ENCODE measurements at places on chromosomes 1 and 21. TPM values are rescaled to one million over a fixed set of nuclear protein-coding genes. Genes with fewer than 3 reads are reported as not detected.

The SPRR2A gene
- total RNA-seq, result not detected

The TRIM67 gene
- total RNA-seq, result not detected

The NRIP1 gene
- 81.9 TPM for total RNA-seq

The CFH gene
- total RNA-seq, result 7.2 TPM

The EEIG2 gene
- 1.3 TPM for total RNA-seq

- DNase-seq, result no peak
Observed at GRCh38 chr1:21707891-21708290, 38.7 kb upstream of the RAP1GAP start.

DNA sequence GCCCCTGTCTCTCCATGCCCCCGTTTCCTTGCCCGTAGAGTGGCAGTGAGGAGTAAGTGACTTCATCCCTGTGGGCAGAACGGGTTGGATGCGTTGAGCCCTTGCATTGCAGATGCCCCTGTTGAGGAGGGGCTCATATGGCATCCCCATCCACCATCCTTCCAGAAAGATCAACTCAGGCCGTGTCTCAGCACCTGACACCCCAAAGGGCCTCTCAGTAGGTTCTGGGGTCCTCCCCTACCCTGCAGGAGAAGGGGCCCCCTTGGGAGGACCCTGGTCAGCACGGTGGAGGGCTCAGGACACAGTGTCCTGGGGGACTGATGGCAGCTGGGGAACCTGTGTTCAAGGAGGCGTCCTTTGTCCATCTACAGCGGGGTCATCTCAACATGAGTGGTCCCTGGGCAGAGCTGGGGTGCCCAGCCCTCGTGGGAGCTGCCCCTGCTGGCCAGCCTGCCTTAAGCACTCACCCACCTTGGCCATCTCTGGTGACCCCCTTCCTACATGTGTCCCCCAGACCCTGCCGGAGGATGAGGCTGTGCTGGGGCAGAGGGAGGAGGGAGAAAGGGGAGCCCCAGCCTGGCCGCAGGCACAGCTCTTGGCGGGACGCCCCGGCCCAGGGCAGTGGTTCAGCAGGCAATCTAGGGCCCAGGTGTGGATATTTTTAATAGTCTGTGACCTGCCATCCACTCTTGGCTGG is 48.2 kb upstream of the ACTRT2 start:
- no peak for DNase-seq

- peak; percentile 34 for DNase-seq
Observed at GRCh38 chr1:84298328-84298683, 3.2 kb upstream of the SAMD13 start.

- peak; percentile 49 for DNase-seq
Observed at GRCh38 chr21:43585924-43586413, 73.3 kb downstream of the HSF2BP start.

DNA sequence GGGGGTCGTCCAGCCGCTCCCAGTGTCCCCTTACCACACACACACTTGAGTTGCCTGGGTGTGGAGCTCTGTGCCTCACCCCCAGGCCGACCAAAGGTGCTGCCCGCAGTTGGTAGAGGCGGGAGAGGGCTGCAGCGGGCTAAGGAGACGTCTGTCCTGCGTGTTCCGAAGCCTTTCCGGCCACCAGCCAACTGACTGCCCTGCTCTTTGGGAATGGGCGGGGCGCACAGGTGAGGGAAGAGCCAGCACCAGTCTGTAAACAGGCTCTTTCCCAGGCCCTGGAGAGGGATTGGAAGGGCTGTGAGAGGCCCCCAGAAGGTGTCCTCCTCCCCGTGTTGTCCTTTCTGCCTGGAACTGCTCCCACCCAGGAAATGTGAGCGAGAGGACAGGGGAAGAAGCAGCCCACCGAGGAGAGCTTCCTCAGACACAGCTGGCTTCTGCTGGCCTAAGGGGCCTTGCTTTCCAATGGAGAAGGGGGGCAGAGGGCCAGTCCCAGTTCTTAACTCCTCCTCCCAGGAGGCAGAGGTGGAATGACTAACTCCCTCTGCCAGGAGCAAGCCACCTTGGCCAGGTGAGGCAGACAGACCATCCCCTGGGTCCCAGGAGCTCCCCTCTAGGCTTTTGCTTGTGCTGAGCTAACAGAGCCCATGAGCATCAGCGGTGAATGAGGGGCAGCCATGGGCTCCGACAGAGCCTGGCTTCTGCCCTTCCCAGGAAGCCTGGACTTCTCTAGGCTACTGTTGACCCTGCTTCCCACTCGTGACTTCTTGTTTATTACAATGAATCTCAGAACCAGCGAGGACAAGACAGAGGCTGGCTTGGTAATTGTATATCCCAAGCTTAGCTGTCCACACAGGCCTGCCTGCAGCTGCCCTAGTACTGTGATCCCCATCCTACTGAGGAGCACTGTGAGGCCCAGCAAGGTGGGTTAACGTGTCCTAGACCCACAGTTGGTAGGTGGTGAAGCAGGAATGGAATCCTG is 158.1 kb upstream of the COA6 start:
- DNase-seq, result no peak

- DNase-seq, result no peak
Observed at GRCh38 chr1:76725864-76726619, 141.2 kb upstream of the ST6GALNAC5 start.

DNA sequence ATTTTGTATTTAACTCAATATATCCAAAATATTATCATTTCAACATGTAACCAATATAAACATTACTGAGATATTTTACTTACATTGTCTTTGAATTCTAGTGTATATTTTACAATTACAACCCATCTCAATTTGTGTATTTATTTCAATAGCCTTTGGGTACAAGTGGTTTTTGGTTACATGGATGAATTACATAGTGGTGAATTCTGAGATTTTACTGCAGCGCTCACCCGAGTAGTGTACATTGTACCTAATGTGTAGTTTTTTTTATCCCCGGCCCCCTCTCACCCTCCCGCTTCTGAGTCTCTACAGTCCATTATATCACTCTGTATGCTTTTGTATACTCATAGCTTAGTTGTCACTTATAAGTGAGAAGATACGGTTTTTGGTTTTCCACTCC is 117.0 kb upstream of the GALNT2 start:
- DNase-seq, result no peak

- DNase-seq, result no peak
Observed at GRCh38 chr1:189597083-189597482, 880.6 kb downstream of the BRINP3 start.

- DNase-seq, result no peak
Observed at GRCh38 chr1:25130895-25131294, 101.4 kb downstream of the SYF2 start.

- no peak for DNase-seq
Observed at GRCh38 chr1:48844187-48844586, 67.5 kb upstream of the BEND5 start.

DNA sequence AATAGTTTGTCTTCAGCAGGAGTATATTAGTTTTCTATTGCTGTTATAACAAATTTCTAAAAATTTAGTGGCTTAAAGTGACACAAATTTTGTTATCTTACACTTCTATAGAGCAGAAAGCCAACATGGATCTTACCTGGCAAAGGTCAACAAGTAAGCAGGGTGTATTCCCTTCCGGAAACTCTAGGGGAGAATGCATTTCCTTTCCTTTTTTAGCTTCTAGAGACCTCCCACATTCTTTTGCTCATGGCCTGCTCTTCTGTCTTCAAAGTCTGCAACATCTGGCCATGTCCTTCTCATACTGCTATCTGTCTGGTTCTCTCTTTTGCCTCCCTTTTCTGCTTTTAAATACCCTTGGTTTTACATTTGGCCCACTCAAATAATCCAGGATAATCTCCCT is 242.6 kb downstream of the ZNF648 start:
- DNase-seq, result no peak

DNA sequence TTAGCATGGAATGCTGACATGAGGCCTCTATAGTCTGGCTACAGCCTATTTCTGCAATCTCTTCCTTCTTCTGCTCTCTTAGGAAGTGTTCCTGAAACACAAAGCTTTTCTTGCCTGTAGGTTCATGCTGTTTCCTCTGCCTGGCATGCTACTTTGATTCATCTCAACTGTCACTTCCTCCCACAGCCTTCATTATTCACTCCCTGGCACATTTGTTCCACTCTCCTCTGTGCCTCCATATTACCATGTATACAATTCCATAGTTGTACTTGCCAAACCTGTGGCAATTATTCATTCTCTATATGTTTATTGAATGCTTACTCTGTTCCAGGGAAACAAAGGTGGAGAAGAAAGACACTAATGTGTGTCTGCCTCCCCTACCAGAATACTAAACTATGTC is 210.2 kb downstream of the LRRC7 start:
- no peak for DNase-seq

- no peak for DNase-seq
Observed at GRCh38 chr21:33608559-33608958, 20.1 kb upstream of the DONSON start.

DNA sequence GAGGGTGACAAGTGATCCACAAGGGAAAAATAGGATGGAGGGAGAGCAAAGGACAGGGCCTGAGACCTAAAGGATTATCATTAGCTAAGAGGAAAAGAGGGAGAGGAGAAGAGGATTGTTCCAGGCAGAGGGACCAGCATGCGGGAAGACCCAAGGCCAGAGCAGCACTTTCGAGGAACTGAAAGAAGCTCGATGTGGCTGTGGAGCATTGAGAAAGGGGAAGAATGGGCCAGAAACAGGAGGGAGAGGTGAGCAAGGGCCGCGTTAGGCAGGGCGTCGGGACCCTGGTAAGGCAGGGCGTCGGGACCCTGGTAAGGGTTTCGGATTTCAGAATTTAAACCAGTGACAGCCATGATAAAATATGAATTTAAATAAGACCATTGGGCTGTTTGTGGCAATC is 22.8 kb upstream of the CSF1 start:
- no peak for DNase-seq

DNA sequence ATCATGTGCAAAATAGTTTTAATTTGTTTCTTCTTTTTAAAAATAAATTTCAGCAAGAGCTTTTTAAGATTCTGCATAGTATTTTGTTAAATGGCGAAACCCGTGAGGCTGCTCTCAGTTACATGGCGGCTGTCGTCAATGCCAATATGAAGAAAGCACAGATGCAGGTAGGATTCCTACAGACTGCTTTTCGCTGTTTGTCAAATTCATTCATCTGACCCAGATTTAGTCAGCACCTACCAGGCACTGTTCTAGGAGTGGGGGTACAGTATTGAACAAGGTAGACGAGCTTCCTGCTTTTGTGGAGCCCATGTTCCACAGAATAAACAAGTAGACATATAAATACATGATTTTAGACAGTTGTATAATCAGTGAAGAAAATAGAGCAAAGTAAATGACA is 78.1 kb upstream of the KIF1B start:
- no peak for DNase-seq

- no peak for DNase-seq
Observed at GRCh38 chr1:244139655-244140054, 88.6 kb downstream of the ZBTB18 start.

- DNase-seq, result no peak
Observed at GRCh38 chr1:69585666-69586065, 17.9 kb downstream of the LRRC7 start.

GRCh38 chr1:183471743-183472487 is 384 bp upstream of the SMG7 start:
- peak; percentile 99 for DNase-seq

- no peak for DNase-seq
Observed at GRCh38 chr1:90162216-90162615, 167.3 kb downstream of the ZNF326 start.

- no peak for DNase-seq
Observed at GRCh38 chr1:24635195-24635843, 7.8 kb upstream of the SRRM1 start.

GRCh38 chr1:198968866-198969265 is 330.0 kb downstream of the PTPRC start:
- no peak for DNase-seq

DNA sequence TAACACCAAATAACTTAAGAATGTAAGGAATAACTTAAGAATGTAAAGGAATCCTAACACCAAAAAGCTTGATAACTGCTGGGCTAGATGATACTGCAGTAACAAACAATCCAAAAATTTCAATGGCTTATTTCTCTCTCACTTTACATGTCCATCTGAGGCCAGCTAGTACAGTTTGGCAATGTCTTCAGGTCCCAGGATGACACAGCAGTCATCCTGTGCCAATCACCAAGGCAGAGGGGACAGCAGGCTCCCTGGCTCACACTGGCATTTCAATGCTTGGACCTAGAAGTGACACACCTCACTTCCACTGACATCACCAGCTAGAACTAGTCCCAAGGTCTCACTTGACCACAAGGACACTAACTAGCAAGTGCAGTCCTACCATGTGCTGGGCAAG is 15.3 kb downstream of the DNAJC11 start:
- DNase-seq, result no peak

- no peak for DNase-seq
Observed at GRCh38 chr21:34857874-34858273, 189.1 kb downstream of the CLIC6 start.

DNA sequence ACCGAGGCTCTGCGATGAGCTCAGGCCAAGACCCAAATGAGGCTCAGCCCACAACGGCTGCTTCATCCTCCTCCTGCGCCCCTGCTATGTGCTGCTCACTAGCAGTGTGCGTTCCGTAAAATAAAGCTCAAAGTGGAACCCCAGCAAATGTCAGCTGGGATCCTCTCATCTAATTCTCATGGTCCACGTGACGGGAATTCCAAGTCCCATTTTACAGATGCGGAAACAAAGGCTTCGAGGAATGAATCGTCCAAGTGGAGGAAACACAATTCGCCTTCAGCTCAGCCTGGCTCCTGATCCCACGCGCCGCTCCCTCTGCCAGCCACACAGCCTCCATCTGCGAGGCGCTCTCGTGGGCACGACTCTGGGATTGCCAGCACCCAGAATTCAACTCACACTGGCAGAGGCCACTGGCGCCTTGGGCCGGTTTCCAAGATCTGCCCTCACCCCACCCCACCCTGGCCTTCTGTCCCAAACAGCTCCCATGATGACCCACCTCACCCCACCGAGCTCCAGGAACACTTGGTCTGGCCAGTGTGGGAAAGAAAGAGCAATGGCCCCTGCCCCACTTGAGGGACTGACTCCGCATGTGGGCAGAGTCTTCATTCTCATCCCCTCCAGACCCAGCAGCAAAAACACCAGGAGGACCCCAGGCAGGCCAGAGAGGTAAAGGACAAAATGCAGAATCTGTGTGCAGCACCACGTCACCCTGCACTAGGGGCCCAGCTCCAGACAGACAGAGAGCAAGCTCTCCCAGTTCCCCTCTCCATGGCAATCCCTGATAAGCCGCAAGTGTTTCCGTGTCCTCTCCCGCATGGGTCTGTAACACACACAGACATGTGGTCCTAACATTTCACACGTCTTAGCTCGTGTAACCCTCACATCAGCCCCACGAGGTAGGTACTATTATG is 10.5 kb downstream of the CASZ1 start:
- no peak for DNase-seq

DNA sequence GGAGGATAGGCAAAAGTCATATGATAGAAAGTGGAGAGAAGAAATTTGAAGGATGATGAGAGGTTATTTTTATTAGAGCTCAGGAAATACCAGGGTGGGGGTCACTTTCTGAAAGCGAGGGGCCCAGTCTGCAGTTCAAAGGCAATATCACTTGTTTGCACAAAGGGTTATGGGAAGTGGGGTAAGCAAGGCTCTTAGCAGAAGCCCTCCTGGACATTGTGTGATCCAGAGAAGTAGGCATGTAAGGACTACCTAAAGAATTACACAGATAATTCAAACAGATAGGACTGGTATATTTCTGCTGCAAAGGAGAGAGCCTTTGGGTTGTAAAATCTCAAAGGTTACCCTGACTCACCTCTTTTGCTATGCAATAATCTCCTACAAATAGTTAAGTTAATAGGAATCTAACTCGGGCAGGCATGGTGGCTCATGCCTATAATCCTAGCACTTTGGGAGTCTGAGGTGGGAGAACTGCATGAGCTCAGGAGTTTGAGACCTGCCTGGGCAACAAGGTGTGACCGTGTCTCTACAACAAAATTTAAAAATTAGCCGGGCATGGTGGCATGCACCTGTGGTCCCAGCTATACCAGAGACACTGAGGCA is 25.2 kb upstream of the PRRC2C start:
- no peak for DNase-seq

Measured in uterus (tissue), 4 donors.